Pancreas (tissue), 10 donors: ENCODE measurements at places on chromosomes 16 and 17.

GRCh38 chr16:73049091-73049490 is 1.2 kb upstream of the ZFHX3 start:
- no peak for DNase-seq

- no peak for DNase-seq
Observed at GRCh38 chr17:50115756-50116155, 14.2 kb downstream of the SAMD14 start.

DNA sequence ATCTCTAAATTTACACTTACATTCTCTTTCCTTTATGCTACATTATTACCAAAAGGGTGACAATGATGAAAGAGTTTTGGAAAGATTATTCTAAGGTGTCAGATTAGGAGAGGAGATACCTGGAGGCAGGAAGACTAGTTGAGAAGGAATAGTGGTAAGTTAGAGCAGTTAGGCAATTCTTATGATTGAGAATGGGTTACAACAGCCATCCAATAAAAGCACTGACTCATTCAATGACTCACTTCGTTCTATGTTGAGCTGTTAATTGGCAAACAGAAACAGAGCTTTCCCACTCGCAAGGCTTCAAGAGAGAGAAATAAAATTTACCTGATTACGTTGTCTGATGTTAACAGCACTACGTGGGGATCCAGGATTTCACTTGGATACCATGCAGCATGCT is 5.8 kb downstream of the NUP88 start:
- no peak for DNase-seq

- DNase-seq = no peak
Observed at GRCh38 chr16:88012360-88012759, 61.1 kb downstream of the BANP start.

DNA sequence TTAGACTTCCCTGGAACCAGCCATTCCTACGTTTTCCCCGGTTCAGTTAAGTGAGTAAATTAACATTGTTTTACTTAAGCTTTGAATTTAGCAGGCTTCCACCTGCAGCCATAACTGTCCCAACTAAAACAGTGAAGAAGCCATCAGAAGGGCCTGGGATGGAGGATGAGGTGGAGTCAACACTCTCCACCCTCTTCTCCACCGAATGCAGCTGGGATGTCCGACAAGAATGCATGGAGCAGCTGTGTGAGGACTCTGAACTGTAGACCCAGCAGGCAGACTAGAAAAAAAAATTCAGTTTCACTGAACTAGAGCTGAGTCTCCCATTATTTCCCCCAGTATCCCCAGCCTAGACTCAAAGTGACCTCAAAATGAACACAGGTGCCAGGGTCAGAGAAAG is 114.8 kb downstream of the C16orf95 start:
- no peak for DNase-seq

GRCh38 chr16:27313422-27314160 is at the start of gene IL4R:
Gene IL4R, plus strand, starts transcription at chr16:27313974. Its CDS starts 26,230 bp downstream, at chr16:27340204.
- peak; percentile 72 for DNase-seq

GRCh38 chr17:8029121-8029520 is 9.7 kb upstream of the ALOX15B start:
- DNase-seq = no peak

DNA sequence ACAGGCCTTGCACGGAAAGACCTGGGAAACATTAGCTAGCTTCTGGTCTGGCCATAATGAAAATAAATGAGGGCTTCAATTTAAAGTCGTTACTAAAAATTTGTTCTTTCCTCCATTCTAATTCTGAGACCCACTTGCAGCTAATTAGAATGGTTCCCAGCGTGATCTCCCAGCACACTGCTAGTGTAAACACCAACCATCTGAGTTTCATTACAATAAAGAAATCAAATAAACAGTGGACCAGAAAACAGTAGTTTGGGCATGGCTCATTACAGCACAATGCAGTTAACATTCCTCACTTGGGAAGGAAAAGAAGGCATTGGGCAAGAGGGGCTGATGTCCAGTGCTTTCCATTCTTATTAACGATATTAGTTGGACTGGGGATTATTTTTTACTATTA is 410.9 kb upstream of the SOX9 start:
- DNase-seq = no peak

DNA sequence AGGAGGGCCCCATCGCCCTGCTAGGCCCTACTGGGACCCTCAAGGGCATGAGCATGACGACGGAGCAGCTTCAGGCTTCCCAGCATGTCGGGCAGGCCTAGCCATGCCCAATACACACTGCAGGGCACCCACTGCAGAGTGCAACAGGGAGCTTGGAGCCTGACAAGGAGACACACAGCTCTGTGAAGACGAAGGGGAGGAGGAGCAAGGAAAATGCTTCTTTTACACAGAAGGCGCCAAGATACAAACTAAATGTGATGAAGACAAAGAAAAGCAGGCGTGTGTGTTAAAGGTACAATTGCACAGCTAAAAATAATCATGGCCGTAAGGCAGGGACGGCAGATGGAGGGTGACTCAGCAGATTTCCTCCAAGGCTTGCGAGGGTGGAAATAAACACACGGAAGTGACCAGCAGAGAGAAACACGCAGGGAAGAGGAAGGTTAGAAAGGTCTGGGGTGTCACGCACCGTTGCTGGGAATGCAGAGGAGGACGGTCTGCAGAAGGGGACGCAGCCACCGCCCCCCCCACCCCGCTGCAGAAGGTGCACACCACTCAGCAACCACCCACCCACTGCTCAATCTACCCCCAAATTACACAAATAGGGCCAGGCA is 108.5 kb downstream of the ZNF778 start:
- DNase-seq = peak; percentile 21

DNA sequence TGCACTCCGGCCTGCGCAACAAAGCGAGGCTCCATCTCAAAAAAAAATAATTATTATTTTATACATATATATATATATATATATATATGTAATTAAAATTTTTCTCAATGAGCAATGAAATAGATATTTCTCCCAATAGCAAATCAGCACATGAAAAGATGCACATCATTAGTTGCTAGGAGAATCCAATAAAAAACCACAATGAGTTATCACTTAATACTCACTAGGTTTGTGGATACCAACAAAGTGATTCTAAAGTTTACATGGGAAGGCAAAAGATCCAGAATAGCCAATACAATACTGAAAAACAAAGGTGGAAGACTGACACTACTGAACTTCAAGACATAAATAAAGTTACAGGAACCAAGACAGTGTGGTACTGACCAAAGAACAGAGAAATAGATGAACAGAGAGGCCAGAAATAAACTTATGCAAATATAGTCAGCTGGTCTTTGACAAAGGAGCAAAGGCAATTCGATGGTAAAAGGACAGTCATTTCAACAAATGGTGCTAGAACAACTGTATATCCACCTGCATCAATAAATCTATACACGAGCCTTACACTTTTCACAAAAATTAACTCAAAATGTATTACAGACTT is 13.6 kb downstream of the SMG6 start:
- DNase-seq = no peak

DNA sequence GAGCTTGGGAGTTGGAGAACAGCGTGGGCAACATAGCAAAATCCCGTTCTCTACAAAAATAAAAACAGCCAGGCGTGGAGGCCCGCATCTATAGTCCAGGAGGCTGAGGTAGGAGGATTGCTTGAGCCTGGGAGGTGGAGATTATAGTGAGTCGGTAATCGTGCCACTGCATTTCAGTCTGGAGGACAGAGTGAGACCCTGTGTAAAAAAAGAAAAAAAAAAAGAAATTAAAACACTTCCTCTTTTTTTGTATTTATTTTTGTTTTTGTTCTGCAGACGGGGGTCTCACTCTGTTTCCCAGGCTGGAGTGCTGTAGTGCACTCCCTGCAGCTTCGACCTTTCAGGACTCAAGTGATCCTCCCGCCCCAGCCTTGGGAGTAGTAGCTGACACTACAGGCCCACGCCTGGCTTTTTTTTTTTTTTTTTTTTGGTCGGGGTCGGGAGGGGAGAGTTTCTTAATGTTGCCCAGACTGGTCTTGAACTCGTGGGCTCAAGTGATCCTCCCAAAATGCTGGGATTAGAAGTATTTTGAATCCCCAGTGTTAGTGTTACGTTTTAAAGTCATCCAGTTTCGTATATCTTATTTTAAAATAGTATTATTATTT is 1.5 kb downstream of the IST1 start:
- no peak for DNase-seq

GRCh38 chr17:64128787-64129514 is 993 bp downstream of the ERN1 start:
- no peak for DNase-seq
